ENCODE measurements at places on chromosomes 3 and 15.

- no peak for DNase-seq
Measured at GRCh38 chr3:187936676-187937075, 191.4 kb upstream of the BCL6 start.

GRCh38 chr3:101177577-101177976 is 142.8 kb downstream of the IMPG2 start:
- no peak for DNase-seq

GRCh38 chr3:13617981-13618380 is 69.1 kb downstream of the FBLN2 start:
- no peak for DNase-seq

DNA sequence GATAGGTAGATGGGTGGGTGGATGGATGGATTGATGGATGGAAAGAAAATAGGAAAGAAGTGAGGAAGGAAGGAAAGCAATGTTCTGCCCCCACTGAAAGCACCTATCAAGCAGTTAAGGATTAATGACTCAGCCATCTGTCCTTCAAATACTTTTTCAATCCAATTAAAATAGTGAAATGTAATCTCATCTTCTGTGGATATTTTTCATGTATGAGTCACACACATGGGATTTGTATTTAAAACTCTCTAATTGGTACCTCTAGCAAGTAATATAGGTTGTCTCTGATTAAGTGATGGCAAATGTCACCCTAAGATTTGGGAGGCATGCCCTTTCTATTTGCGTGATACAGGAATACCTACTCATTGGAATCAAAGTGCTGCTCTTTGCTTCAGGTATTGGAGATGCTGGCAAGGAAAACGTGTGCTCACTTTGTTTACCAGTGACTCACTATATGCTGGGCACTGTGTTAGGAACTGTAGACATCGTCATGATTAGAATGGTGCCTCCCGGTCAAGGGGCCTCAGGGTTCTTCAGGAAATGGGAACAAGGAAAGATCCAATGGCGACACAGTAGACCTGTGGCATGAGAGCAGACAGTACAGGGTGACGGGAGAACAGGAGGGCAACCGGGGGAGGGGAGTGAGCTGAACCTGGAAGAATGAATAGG is 230.1 kb downstream of the CLSTN2 start:
- DNase-seq, result no peak

DNA sequence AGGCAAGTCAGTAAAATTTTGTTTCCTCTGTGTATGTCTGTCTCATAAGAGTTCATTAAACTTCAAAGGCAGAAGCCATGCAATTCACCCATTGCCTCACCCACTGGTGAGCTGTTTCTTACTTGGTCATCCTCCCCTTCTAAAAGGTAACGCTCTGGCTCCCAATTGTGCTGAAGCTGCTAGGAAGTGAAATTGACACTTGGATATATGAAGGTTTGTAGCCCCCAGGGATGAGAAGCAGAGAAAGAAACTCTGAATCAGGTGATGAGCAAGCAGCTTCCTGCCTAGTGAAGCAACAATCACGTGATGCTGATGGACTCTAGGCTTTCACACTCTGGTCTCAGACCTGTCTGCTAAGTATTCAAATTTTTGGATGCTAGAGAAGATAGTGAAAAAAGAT is 70.7 kb downstream of the CD200R1L start:
- DNase-seq, result no peak

DNA sequence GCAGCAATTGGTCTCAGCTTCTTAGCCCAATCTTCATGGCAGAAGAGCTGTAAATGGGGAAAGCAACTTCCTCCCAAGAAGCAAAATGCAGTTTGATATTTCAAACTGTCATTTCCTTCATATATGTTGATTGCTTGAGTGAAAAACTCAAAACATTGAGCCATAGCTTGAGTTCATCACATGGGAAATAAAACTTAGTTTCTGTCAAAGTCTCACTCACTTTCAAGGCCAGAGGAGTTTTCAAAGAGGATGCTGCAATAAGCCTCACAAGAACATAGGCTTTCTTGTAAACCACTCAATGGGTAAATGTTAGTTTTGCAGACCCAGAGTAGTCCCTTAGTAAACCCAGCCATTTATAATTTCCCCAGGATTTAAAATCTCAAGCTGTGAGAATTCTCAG is 29.1 kb upstream of the SUCLG2 start:
- no peak for DNase-seq

GRCh38 chr3:168648321-168648720 is 552.6 kb upstream of the GOLIM4 start:
- DNase-seq, result no peak

GRCh38 chr15:89695198-89695597 is 4.6 kb downstream of the WDR93 start:
- DNase-seq, result no peak

GRCh38 chr3:150594150-150594549 is 9.0 kb upstream of the SELENOT start:
- DNase-seq, result no peak
